Amygdala (tissue), 56 donors: ENCODE measurements at places on chromosomes 7 and 10.

DNA sequence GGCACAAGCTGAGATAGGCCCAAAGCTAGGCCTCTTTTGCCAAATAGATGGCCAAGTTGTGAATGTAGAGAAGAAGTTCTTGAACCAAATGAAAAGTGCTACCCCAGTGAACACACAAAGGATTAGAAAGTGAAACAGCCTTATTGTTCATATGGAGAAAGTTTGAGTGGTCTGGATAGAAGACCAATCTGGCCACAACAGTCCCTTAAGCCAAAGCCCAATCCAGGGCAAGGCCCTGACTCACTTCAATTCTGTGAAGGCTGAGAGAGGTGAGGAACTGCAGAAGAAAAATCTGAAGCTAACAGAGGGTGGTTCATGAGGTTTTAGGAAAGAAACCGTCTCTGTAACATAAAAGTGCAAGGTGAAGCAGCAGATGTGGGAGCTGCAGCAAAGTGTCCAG is 18.7 kb upstream of the ATP6V0A4 start:
- no peak for DNase-seq

DNA sequence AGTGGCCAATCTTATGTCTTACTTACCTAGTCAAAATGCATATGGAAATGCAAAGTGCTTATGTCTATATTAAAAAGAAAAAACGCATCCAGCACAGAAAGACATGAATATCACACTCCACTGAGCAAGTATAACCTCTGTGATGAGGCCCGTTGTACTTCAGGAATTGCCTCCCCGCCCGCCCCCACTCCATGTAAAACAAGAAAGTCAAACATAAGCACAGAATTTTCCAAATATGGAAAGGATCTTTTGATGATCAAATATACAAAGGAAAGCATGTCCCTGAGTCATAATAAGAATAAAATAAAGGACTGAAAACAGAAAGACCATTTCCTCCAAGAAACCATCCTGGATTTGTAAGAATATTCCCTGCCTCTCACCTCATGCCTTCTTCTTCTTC is 229.1 kb downstream of the BAMBI start:
- DNase-seq, result no peak

DNA sequence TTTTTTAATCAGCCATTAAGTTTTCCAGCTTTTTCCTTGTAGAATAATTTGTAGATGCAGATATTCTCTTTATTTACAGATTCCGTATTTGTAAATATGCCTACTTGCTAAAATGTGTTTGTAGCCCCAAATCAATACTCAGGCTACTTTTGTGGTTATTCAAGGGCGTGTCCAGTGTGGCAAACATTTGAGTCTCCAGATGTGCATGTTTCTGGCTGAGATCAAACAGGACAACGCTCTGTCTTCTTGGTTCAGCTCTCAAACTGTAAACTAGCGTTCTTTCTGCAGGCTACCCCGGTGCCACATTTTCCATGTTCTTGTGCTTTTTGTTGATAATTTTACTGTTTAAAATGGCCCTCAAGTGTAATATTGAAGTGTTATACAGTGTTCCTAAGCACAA is 16.2 kb upstream of the OR2A5 start:
- DNase-seq, result no peak

DNA sequence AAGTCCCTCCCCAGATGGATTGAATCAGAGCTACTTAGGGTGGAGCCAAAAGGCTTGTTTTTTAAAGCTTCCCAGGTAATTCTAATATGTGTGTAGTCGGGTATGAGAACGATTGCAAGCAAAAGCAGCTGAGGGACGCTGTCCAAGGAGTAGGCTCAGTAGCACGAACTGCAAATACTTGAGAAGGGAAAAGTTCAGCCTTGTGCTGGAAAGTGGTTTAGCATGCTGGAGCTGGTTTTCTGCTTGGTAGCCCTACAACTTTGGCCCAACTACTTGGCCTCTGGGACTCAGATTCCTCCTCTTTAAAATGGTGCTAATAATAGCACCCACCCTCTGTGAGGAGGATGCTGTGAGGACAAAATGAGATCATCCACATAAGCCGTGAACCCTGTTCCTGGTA is 76.2 kb downstream of the AHR start:
- DNase-seq, result no peak

GRCh38 chr10:31896968-31897384 is 31.7 kb downstream of the ARHGAP12 start:
- DNase-seq, result no peak

- DNase-seq, result peak; percentile 46
These were observed 812 bp downstream of the DOCK1 start for GRCh38 chr10:126905776-126906703.

- no peak for DNase-seq
These were observed 41.2 kb upstream of the PTPRZ1 start for GRCh38 chr7:121831801-121832200.

DNA sequence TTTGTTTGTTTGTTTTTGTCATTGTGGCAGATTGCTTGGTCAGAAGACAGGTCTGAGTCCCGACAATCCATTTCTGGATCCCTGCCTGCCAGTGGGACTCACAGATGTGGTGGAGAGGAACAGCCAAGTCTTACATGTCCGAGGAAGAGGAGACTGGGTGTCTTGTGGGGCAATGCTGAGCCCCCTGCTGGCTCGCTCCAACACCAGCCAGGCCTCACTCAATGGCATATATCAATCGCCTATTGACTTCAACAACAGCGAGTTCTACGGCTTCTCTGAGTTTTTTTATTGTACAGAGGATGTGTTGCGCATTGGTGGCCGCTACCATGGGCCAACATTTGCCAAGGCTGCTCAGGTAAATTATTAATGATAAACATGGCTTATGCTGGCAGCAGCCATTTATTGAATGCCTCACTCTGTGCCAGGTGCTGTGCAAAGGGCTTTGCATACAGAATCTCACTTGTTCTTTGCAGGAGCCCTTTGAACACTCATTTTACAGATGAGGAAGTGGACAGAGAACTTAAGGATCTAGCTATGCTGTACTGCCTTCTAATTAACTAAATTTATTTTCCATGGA is 33.3 kb downstream of the COX15 start:
- no peak for DNase-seq

- DNase-seq, result no peak
These were observed 152.1 kb downstream of the LHFPL3 start for GRCh38 chr7:104480529-104480928.

- no peak for DNase-seq
These were observed 24.1 kb upstream of the CDCA7L start for GRCh38 chr7:21969822-21970221.

DNA sequence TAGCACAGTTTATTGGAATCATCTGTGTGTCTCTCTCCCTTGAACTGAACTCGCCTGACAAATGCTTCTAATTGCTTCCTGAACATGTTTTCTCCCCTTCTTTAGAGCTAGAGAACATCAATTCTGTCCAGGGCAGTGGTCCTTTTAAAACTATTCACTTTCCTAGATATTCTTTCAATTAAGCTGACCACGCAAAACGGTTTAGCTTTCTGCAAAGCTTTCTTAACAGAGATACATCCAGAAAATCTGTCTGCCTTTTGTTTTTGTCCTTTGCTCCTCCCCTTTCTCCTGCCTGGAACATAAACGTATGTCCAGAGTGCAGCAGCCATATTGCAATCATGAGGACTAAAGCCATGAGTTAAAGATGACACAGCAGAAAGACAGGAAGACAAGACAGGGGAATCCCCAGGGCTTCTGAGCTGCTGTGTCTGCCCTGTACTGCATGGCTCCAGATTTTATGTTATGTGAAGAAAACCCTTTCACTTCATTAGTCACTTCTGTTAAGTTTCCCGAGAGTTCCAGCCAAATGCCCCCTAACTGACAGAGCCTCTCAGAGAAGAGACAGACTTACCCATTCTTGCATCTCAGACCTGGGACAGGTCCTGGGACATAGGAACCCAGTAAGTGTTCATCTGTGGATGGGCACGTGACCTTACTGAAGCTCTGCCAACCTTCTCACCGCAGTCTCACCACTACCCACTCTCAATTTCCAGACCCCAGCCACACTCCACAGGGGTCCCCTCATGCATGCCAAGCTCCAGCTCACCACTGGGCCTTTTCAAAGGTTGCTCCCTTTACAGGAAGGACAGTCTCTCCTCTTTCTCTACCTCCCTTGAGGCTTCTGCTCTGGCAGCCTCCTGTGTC is 35.0 kb upstream of the CPXM2 start:
- DNase-seq, result no peak

GRCh38 chr7:130096243-130096827 is 26.0 kb downstream of the KLHDC10 start:
- no peak for DNase-seq

- DNase-seq, result no peak
These were observed 20.9 kb downstream of the MAP3K8 start for GRCh38 chr10:30454744-30455510.

GRCh38 chr7:107995184-107996071 is 7.5 kb downstream of the LAMB1 start:
- DNase-seq, result no peak

DNA sequence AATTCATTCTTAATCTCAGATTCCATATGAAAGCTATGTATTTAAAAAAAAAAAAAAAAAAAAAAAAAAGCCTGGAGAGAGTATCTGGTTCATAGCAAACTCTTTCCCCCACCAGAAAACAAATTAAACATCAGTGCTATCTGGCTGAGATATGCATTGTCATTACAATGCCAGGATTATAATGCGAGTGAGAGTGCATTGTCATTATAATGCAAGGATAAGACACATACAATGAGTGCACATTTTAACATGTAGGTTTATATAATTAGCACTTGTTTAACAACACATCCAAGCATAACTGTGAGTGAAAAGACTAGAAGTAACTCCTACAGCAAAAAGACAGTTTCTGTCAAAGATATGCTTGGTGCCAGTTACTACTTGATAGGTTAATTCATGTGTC is 48.1 kb downstream of the ITPRID1 start:
- no peak for DNase-seq

- DNase-seq, result no peak
These were observed 103.6 kb downstream of the CACNA2D1 start for GRCh38 chr7:82339958-82340357.

- no peak for DNase-seq
These were observed 27.8 kb downstream of the KCNMA1 start for GRCh38 chr10:77609781-77610272.

- DNase-seq, result no peak
These were observed 1.1 kb upstream of the BNIP3 start for GRCh38 chr10:131982796-131983195.

DNA sequence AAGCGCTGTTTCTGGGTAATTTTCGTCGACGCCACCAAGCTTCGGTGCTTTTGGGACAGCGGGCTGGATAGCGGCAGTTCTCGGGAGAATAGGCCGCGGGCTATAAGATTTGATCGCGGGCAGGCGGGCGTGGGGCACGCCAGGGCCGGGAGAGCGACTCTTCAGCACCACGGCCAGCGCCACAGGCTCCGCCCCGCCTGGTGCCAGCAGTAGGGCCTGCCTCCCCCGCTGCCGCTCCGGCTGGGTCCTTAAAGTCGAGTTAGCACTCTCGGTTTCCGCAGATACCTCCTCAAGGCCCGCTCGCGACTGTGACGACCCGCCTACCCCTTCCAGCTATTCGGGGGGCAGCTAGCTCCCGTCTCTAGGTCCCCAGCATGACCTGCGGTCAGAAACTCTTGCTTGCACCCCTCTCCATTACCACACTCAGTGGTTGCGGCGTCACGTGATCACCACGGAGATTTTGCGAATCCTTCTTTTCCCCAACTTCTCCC is 9.4 kb downstream of the NXPH1 start:
- DNase-seq, result no peak

- no peak for DNase-seq
These were observed 112.2 kb downstream of the EXOC4 start for GRCh38 chr7:133364959-133365690.

DNA sequence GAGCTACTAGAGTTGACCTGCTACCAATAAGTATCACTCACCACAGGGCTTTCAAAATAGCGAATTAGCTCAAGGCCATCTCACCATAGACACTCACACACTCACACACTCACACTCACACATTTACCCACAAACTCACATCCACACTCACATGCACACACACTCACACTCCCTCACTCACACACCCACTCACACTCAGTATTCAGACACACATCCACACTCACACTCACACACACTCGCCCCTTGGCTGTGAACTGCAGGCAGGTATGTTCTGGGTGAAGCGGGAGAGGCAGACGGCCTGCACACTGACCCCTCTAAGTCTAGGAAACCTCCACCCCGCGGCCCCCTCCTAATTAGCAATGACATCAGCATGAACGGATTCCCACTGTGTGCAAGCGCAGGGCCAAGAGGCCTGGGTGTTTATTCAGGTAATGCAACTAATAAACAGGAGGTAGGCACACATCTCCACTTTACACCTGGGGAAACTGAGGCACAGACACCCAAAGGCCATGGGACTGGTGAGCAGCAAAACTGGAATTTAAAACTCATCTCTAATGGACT is 94.6 kb downstream of the ADARB2 start:
- no peak for DNase-seq

DNA sequence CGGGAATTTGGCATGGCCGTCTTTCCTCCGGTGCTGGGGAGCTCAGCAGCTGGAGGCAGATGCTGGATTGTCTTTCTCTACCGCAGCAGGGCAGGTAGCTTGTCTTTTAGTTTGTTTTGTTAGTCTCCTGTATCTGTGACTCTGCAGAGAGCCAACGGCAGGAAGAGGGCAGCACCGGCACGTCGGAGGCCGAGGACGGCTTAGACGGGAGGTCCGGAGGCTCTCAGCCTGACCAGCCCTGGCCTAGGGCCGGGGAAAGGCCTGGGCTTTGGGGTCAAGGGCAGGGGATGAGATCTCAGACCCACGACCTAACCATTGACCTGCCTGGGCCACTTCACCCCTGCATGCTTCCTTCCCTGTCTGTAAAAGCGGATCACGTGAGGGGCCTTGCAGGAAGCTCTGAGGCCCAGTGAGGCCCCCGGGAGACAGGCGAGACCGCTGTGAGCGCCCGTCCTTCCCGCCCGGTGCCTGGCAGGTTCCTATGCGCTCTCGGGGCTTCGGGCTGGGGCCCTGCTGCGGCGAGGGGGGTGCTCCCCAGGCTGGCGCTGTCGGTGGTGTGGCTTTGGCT is 72.7 kb downstream of the LHPP start:
- no peak for DNase-seq

DNA sequence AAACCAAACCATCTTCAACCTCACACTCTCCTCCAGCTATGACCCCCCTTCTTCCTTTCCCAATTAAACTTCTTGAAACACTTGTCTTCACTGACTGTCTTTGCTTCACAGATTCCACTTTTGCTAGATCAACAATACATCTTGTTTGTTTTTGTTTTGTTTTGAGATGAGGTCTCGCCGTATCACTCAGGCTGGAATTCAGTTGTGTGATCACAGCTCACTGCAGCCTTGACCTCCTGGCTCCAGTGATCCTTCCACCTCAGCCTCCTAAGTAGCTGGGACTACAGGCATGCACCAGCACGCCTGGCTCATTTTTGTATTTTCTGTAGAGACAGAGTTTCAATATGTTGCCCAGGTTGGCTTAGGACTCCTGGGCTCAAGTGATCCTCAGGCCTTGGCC is 59.7 kb downstream of the HIP1 start:
- no peak for DNase-seq

DNA sequence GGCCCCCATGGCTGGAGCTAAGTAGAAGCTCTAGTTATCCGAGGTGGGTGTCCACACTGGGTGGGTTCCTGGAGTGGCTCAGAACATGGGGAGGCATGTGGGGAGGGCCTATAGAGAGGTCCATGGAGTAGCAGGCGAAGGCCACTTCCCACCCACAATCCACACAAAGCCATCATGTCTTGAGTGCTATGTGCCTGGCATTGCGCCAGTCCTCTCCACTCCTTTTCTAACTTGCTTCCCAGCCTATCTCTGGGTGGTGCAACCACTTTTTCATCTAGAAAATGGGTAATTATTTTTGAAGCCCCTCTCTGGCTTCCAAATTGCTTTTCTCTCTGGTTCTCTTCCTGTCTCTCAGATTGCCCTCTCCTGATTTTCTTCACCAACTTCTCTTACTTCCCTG is 263.6 kb downstream of the PHTF2 start:
- DNase-seq, result no peak
